ENCODE measurements at places on chromosomes 1 and 21.

DNA sequence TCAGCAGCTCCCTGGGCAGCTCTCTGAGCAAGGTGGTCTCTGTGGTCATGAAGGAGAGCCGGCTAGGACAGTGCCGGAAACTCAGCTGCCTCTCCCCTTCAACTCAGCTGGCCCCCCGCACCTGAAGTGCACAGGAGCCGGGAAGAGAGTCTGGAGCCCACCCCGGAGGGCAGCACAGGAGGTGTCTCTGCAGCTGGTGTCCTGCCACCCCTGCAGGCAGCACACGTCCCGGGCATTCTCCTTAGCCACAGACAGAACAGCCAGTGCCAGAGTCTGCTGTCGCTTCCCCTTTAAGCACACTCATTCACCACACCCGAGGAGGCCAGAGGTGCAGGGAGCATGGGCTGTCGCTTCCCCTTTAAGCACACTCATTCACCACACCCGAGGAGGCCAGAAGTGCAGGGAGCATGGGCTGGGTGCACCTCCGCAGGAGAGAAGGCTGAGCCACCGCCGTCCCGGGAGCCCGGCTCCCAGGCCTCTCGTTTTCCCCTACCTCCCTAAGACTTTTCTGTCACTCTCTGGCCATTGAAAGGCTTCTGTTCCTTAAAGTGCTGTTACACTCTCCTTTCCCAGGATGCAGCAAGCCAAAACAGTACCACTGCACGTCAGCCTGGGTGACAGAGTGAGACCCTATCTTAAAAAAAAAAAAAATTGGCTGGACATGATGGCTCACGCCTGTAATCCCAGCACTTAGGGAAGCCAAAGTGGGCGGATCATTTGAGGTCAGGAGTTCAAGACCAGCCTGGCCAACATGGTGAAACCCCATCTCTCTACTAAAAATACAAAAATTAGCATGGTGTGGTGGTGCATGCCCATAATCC is 16.9 kb upstream of the SAMD11 start:
- DNase-seq, result no peak

DNA sequence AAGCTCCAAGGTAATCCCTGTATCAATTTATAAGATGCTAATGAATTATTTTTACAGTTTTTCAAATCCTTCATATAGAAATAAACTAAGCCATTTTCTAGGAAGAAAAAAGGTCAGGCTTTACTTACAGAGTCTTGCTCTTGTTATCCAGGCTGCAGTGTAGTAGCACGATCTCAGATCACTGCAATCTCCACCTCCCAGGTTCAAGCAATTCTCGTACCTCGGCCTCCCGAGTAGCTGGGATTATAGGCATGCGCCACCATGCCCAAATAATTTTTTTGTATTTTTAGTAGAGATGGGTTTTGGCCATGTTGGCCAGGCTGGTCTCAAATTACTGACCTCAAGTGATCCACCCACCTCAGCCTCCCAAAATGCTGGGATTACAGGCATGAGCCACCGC is 27.0 kb downstream of the RERE start:
- DNase-seq, result no peak

GRCh38 chr1:247904122-247904521 is 8.7 kb downstream of the OR2W3 start:
- DNase-seq, result no peak

DNA sequence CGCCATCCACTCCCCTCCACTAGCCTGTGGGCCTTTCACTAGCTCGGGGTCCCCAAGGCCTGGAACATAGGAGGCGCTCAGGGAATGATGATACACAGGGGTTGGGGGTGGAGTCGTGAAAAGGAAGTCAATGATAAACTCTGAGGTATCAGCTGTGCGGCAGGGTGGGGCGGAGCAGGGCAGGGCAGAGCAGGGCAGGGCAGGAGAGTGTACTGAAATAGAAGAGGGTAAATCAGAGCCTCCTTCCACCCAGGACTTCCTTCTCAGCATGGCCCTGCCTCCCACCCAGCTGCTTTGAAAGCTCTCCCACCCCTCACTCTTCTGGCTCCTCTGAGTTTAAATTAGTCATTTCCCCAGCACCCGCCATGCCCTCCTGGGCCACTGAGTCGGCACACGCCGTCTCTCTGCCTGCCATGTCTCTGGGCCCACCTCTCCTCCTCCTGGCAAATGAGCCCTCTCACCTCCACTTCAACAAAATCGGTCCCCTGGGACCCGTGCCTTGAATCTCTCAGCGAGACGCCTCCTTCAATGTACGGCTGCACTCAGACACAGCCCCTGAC is 16.9 kb downstream of the CAPZB start:
- DNase-seq, result peak; percentile 50

DNA sequence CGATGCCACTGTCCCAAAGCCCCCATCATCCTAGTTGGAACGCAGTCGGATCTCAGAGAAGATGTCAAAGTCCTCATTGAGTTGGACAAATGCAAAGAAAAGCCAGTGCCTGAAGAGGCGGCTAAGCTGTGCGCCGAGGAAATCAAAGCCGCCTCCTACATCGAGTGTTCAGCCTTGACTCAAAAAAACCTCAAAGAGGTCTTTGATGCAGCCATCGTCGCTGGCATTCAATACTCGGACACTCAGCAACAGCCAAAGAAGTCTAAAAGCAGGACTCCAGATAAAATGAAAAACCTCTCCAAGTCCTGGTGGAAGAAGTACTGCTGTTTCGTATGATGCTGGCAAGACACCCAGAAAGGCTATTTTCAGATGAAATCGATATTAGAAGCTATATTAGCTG is 8.1 kb downstream of the RHOU start:
- DNase-seq, result no peak

GRCh38 chr1:95118067-95118499 is 928 bp downstream of the TLCD4 start:
- DNase-seq, result no peak

- DNase-seq, result no peak
These were observed 28.5 kb upstream of the ARHGAP29 start for GRCh38 chr1:94265906-94266305.

GRCh38 chr1:206590025-206590758 is 22.1 kb downstream of the EIF2D start:
- DNase-seq, result peak; percentile 50

DNA sequence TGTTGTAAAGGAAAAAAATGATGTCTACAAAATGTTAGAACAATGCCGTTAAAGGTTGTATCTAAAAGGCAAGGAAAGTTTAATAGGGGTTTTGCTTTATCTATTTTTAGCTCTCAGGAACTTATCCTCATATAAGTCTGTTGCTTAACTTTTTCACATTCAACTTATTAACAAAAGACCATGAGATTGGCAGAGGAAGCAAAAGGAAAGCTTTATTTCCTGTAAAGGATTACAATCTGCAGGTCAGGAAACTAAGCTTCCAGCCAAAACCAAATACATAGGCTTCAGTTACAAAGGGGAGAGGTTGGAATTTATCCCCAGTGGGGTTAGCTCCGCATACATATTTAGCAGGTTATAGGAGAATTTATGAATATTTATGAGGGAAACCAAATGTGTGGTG is 58.7 kb upstream of the KIAA1614 start:
- no peak for DNase-seq

DNA sequence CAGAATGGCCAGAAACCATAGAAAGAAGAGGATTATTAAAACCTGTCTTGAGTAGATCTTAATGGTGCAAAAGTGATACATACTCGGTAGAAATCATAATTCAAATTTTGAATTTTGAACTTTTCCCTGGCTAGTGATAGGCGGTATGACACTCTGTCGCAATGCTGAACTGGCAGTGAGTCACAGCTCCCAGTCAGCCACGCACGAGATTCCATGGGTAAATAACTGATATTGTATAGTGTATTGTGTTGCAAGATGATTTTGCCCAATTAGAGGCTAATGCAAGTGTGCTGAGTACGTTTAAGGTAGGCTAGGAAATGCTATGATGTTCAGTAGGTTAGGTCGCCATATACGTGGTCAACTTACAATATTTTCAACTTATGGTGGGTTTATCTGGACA is 207.0 kb downstream of the SIPA1L2 start:
- DNase-seq, result no peak

GRCh38 chr1:214416858-214417257 is 134.5 kb downstream of the PTPN14 start:
- no peak for DNase-seq

- DNase-seq, result no peak
These were observed 37.5 kb downstream of the TOR1AIP2 start for GRCh38 chr1:179840107-179840506.

GRCh38 chr1:39872698-39873097 is 10.6 kb downstream of the TRIT1 start:
- DNase-seq, result no peak

GRCh38 chr1:111214074-111214801 is 13.3 kb upstream of the CHI3L2 start:
- DNase-seq, result no peak

- DNase-seq, result no peak
These were observed 8.8 kb downstream of the ETV3L start for GRCh38 chr1:157090771-157091170.

- DNase-seq, result peak; percentile 23
These were observed at the start of gene GFI1 for GRCh38 chr1:92486251-92487077. Gene GFI1, minus strand, starts transcription at chr1:92486925. Its CDS starts 3,438 bp downstream, at chr1:92483487.

- no peak for DNase-seq
These were observed 19.1 kb downstream of the RAB7B start for GRCh38 chr1:205983925-205984725.

DNA sequence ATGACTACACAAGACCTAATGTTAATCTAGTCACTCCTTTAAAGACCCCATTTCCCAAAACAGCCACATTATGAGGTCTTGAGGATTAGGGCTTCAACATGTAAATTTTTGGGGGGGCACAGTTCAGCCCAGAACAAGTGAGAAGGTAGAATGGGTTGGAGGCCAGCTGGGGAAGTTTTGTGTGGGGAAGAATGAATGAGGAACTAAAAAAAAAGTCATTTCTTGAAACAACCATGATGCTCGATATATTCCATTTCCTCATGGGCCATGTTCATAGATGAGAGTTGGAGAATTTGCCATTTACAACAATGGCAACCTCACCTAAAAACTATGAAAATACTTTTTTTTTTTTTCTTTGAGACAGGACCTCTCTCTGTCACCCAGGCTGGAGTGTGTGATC is 14.5 kb downstream of the NLRP3 start:
- no peak for DNase-seq

DNA sequence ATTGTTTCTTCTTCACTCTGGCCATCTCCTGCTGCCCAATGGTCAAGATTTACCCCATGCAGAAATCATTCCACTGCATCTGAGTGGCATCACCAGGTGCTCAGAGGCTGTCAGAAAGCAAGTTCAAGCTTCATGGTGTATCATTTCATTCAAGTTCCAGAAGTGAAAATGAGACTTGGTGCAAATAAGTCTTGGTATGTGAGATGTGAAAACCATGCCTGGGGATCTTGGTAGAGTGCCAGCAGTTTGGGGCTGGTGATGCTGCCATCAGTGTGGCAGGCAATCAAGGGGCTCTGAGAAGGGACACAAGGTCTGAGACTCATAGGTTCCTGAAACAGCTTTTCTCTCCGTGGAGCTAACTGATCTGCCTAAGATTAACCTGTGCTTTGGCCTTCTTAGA is 52.0 kb downstream of the CD2 start:
- peak; percentile 27 for DNase-seq

DNA sequence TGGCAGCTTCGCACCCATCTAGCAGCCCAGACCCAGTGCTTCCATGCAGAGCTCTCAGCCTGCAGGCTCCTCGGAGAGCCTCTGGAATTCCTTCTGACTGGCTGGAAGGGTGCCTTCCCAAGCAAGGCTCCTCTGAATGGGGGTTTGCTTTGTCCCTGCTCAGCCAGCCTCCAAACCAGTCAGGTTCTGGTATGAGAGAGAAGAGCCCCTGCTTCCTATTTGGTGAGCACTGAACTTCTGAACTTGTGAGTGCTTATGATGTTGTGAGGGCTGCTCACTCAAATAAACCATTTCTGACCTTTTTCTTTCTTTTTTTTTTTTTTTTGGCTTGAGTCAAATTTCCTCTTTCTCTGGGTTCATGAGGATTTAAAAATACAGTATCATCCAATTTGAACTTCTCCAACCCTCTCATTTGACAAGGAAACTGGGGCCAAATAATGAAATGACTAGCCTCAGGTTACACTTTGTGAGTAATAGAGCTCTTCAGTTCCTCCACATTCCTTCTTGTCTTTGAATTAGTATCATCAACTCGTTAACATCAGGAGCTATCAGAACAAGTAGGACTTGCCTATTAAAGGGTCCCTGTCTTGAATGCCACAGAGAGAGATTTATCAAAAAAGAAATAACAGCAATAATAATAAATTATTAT is 39.6 kb downstream of the GFI1 start:
- DNase-seq, result no peak

DNA sequence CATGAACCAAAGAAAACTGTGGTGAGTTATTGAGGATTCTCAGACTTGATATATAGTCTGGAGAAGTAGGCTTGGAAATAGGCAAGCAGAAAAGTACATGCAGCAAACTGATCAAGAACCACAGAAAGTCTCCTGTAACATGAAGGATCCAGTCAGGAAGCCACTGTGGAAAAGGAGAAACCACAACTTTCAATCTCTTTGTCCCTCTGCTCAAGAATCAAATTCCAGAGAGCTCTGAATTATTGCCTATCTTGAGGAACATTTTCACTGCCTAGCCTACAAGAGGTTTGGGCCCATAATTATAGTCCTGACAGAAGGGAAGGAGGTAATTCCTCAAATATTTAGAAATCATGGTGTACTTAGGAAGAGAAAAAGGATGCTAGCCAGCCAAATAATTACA is 43.0 kb upstream of the ADAMTS1 start:
- no peak for DNase-seq

- DNase-seq, result no peak
These were observed 59.7 kb downstream of the ALPL start for GRCh38 chr1:21568809-21569385.

DNA sequence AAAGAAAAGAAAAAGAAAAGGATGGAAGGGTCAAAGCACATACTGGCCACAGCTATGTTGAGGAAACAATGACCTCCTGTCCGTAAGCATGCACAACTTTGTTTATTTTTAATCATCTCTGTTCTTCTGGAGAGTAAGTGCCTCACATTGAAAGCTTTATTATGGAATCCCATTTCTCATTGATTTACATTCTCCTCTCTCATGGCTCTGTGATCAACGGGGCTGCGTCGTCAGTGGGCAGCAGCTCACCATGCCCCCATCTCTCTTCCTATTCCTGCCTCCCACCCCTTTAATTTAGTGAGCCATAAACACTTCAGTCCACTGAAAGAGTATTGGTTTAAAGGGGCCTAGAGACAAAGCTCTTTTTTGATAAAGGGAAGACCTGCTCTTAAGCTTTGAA is 98.9 kb downstream of the KAZN start:
- DNase-seq, result no peak

DNA sequence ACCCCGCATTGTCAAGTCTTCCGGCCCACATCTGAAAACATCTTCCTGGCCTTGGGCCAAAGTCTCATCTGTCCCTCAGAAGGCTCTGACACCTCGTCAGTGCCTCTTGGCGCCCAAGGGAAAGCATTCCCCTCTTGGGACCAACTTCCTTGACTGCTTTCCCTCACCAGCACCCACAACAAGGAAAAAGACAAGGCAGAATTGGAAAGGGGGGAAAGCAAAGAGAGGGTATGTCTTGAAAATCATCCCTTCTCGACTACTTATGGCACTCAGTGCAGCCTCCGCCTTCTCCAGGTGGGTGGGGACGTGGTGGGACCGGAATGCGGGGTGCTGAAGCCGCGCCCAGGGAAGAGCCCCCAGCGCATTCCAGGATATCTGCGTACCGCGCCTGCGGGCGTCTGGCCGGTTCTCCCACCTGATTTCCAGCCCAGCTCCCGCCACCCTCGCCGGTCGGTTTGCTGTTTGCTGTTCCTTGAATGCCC is 554 bp upstream of the SLC39A1 start:
- no peak for DNase-seq

- DNase-seq, result no peak
These were observed 214.7 kb upstream of the NRIP1 start for GRCh38 chr21:15279482-15279881.

GRCh38 chr1:239389703-239390102 is 3.3 kb downstream of the CHRM3 start:
- no peak for DNase-seq
